Astrocyte (in vitro differentiated cells and primary cell): ENCODE measurements at places on chromosomes 2 and 18. TPM values are rescaled to one million over a fixed set of nuclear protein-coding genes. Genes with fewer than 3 reads are reported as not detected.

GRCh38 chr2:1907849-1908533 lies 163.7 kb upstream of the PXDN start:
- no peak overlapping the region for H3K4me3 ChIP-seq
- DNase-seq, result no peak
- no peaks in the 10 kb centered on the region for H3K36me3 ChIP-seq
- H3K27ac ChIP-seq, result no peak overlapping the region
- no peaks in the 10 kb centered on the region for H3K4me1 ChIP-seq

DNA sequence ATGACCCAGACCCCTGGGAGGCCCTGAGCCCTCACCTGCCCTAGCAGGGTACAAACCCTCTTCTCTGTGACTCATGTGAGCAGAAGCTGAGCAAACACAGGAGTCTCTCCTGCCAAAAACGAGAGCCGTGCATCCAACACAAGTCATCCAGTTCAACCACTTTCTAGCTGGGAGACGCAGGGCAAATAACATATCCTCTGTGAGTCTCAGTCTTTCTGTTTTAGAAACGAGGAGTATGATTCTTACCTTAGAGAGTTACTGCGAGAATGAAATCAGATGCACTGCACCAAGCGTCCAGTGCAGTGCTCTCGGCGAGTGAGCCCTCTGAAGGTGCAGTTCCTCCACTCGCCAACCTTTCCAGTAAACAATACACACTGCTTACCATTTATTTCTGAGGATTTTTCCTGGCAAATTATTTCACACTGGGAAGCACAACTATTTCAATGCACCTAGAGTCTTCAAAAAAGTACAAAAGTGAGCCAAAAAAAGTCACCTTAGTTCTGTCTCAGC lies 331.8 kb upstream of the MYT1L start:
- no peak overlapping the region for H3K27ac ChIP-seq
- no peak for DNase-seq
- H3K36me3 ChIP-seq, result no peaks in the 10 kb centered on the region

DNA sequence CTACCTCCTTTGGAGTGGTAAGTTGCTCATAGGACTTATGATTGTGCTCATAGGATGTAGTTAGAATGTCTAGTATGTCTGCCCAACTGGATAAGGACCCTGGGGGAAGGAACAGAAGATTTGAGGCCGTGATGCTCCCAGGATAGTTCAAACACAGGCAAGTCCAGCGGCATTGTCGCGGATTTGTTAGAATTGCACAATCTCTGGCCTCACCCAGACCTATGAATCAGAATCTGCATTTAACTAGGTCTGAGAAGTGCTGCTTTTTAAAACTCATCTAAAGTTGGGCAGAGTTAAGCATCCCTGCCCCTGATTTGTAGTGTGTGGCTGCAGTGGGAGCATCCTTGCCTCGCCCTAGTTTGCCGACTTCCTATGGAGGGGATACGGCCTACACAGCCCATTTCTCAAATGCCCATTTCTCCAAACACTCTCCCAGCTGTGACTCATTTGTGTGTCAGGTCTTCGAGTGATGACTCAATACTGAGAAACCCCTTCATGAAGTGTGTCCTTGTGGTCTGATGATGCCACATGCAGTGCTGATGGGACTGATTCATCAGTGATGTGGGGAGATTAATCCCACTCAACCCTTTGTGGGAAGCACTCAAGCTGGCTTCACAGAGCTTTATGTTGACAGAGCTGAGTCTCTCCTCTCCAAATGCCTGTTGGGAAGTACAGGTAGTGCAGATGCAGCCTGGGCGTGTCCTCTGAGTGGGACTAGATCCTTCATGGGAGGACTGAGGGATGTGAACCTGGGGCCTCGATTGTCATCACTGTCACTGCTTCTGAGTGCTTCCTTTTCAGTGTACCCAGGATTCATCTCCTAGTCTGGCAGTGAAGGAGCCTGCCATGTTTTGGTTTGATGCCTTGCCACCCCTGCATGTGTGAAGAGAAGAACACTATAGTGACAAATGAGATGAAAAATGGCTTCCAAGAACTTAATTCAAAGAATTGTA lies 18.7 kb downstream of the SMIM21 start:
- no peaks in the 10 kb centered on the region for H3K36me3 ChIP-seq
- peak overlapping the region; percentile 86 for H3K27ac ChIP-seq
- H3K4me1 ChIP-seq, result peaks cover 28% of the 10 kb centered on the region
- DNase-seq, result peak; percentile 99
- no peaks in the 10 kb centered on the region for H3K27me3 ChIP-seq

C2orf92 gene
- 8.5 and 15.3 TPM in 2 replicates for total RNA-seq

DSG1 gene
- 0.05 TPM in 1 of 2 replicates, not detected in the other for total RNA-seq

APCDD1 gene
- total RNA-seq, result 4.4 and 5.4 TPM in 2 replicates

GRCh38 chr2:44771522-44771921 lies 170.0 kb upstream of the SIX3 start:
- no peaks in the 10 kb centered on the region for H3K36me3 ChIP-seq
- no peak for DNase-seq
- no peak overlapping the region for H3K4me3 ChIP-seq
- H3K4me1 ChIP-seq, result no peaks in the 10 kb centered on the region

GRCh38 chr2:177478029-177478428 lies 85.5 kb downstream of the AGPS start:
- no peaks in the 10 kb centered on the region for H3K27me3 ChIP-seq
- no peak overlapping the region for H3K4me3 ChIP-seq
- H3K4me1 ChIP-seq, result peaks cover 7% of the 10 kb centered on the region
- no peaks in the 10 kb centered on the region for H3K36me3 ChIP-seq

DNA sequence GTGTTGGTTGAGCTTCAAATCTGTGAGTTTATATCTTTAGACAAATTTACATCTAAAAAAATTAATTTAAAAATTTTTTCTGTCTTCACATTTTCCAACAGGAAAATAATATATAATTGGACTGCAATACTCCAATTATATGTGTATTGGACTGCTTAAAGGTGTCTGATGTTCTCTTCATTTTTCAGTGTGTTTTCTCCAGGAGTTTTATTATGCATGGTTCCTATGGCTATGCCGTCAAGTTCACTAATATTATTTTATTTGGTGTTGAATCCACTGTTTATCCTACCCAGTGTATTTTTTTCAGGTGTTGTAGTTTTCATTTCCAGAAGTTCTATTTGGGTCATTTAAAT lies 62.1 kb upstream of the CTLA4 start:
- DNase-seq, result no peak
- no peak overlapping the region for H3K4me3 ChIP-seq
- no peaks in the 10 kb centered on the region for H3K36me3 ChIP-seq
- no peaks in the 10 kb centered on the region for H3K27me3 ChIP-seq

DSC3 gene
- total RNA-seq, result 5.2 and 5.6 TPM in 2 replicates

DNA sequence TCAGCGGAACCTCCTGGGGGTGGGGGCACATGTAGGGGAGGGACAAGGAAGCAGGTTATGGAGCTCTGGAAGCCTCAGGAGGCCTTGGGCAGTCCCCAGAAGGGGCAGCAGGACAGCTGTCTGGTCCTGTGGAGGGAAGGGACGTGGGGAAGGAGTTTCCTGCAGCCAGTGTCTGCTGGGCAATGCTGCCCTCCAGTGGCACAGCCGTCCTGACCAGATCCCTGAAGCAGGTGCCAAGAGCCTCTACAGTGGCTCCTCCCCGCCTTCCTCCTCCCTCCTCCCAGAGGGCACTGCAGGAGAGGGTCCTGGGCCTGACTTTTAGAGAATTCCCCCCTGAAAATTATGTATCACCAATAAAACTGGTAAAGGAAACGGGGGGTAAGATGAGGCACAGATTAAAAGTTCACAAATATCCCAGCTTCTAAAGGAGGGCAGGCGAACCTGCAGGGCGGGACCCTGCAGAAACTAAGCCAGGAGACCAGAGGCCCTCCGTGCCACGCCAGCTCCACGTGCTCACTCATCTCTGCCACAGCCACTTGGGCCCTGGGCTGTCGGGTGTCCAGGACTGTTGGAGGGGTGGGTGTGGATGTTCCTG lies 258.5 kb downstream of the TWIST2 start:
- DNase-seq, result peak; percentile 37
- no peak overlapping the region for H3K27ac ChIP-seq
- H3K27me3 ChIP-seq, result no peaks in the 10 kb centered on the region
- no peaks in the 10 kb centered on the region for H3K4me1 ChIP-seq
- H3K36me3 ChIP-seq, result no peaks in the 10 kb centered on the region
- no peak overlapping the region for H3K4me3 ChIP-seq

- H3K27ac ChIP-seq, result no peak overlapping the region
- H3K4me3 ChIP-seq, result no peak overlapping the region
- H3K27me3 ChIP-seq, result no peaks in the 10 kb centered on the region
Observed at GRCh38 chr2:106233350-106233706, 39.2 kb upstream of the UXS1 start.

SERPINB11 gene
- not detected in 2 replicates for total RNA-seq

DNA sequence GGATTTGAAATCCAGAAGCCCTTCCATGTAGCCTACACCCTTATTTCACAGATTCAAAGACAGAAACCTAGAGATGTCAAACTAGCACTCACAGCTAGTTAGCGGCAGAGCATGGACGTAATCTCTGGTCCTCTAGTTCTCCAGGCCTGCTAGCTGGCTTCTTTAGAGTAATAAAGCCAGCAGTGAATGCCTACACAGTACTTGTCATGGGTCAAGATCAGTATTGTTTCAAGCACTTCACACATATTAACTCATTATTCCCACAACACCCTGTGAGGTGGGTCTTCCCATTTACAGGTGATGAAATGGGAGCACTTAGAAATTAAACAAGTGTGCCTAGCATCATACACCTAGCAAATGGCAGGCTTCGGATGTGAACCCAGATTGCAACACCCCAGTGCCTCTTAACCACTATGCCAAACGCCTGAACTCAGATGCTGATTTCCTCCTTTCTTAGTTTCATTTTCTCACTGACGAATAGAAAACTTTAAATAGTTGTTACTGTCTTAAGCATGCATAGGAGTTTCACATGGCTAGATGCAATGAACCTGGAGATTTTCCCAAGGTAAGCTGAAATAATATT lies 14.5 kb upstream of the ZBTB14 start:
- H3K27ac ChIP-seq, result no peak overlapping the region
- no peaks in the 10 kb centered on the region for H3K4me1 ChIP-seq
- no peaks in the 10 kb centered on the region for H3K27me3 ChIP-seq
- no peak overlapping the region for H3K4me3 ChIP-seq
- H3K36me3 ChIP-seq, result no peaks in the 10 kb centered on the region

- no peak overlapping the region for H3K27ac ChIP-seq
- H3K4me3 ChIP-seq, result no peak overlapping the region
- H3K36me3 ChIP-seq, result no peaks in the 10 kb centered on the region
- no peak for DNase-seq
- H3K27me3 ChIP-seq, result no peaks in the 10 kb centered on the region
Observed at GRCh38 chr2:11228692-11229091, 73.4 kb downstream of the SLC66A3 start.

LYG1 gene
- total RNA-seq, result 1.1 and 1.3 TPM in 2 replicates

CTLA4 gene
- total RNA-seq, result not detected in 2 replicates

FOXD4L1 gene
- not detected in 2 replicates for total RNA-seq

CYP27A1 gene
- total RNA-seq, result 3.9 and 4.3 TPM in 2 replicates

GRCh38 chr2:234963773-234964615 lies 12.2 kb downstream of the SH3BP4 start:
- peak overlapping the region; percentile 29 for H3K4me3 ChIP-seq
- no peaks in the 10 kb centered on the region for H3K27me3 ChIP-seq
- H3K27ac ChIP-seq, result peak overlapping the region; percentile 64
- peak; percentile 96 for DNase-seq
- H3K4me1 ChIP-seq, result peaks cover 50% of the 10 kb centered on the region
- peaks cover 4% of the 10 kb centered on the region for H3K36me3 ChIP-seq

DNA sequence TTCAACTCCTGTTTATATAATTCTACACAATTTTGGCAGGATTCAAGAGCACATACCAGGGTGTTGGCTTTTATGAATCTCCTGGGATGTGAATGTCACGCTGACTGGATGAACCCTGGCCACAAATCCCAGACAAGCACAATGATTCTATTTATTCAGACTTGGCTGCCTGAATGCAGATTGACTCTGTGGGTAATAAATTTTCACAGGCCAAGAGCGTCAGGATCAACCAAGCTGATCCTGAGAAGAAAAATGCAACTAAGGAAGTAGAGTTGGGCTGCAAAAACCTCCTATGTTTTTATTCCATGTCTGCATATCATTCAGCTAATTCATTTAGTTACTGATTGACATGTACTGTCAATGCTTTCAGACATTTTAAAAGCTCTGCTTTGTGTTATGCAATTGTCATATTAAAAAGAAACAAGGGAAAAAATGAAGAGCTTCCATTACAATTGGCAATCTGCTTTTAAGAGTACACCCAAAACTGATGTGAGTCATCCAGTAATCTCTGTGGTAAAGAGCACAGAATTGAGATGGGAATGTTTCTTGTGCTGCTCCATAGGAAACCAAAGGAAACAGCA lies 173.0 kb upstream of the REV1 start:
- H3K4me1 ChIP-seq, result peaks cover 18% of the 10 kb centered on the region
- peak overlapping the region; percentile 73 for H3K27ac ChIP-seq
- H3K27me3 ChIP-seq, result no peaks in the 10 kb centered on the region
- DNase-seq, result peak; percentile 100
- no peaks in the 10 kb centered on the region for H3K36me3 ChIP-seq

DNA sequence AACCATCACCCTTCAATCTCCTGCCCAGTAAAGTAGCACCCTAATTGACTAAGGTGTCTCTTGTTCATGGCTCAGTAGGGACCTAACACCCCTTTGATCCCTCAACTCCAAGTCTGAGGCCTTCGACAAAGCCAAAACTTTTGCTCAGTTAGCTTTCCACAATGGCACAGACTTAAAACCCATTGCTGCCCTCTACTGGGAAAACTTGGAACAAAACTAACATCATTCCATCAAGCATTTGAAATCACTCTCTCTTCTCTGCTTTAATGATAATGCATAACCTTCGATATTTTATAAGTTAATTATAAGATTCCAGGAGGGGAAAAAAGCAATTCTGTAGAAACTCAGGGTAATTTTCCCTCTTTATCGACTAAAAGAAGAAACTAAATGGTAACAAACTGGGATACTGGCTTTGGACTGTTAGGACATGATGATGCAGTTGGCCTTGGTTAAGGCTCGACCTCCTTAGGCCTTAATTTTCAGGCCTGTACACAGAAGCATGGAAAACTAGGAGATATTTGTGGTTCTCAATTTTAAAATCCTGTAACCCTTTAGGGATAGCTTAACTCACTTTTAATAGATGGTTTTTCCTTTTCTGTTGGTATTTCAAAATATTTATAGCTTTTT lies 127.8 kb downstream of the STK39 start:
- no peaks in the 10 kb centered on the region for H3K27me3 ChIP-seq
- H3K36me3 ChIP-seq, result peaks cover 7% of the 10 kb centered on the region
- no peak overlapping the region for H3K27ac ChIP-seq
- H3K4me1 ChIP-seq, result peaks cover 3% of the 10 kb centered on the region

DNA sequence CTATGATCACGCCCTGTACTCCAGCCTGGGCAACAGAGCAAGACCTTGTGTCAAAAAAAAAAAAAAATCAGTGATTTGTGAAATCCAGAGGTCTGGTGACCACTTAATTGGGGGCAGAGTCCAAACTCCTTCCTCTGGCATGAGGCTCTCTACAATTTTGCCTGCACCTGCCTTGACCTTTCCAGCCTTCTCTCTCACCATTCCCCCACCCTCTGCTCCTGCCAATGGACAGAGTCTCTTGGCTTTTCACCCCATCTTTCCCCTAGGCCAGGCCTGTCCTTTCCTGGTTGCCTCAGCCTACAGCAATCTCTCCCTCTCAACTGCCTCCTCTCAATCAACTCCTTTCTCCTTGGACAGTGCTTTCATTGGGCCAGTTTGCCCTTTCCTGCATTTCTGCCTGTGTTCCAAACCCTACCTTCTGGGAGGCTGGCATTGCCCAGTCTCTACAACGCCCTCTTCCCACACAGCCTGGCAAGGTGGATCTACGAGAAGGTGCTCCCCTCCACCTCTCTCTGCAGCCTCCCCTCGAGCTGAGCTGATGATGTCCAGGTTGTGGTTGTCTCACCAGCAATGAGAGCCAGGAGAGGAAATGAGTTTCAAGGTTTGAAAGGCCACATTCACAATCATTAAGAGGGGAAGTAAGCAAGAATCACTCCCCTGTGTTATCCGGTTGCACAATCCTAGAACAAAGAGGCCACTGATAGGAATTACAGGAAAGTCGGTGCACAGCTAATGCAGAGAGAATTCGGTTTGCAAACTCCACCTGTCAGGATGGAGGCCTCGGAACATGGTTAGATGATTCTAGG lies 39.5 kb upstream of the NPAS2 start:
- peaks cover 4% of the 10 kb centered on the region for H3K4me1 ChIP-seq
- DNase-seq, result peak; percentile 85
- no peaks in the 10 kb centered on the region for H3K36me3 ChIP-seq
- H3K27ac ChIP-seq, result no peak overlapping the region
